ENCODE measurements at places on chromosomes 7 and 10.
A peak's percentile ranks its signal among the peaks of the same experiment; 100 is the strongest.

- no peak for DNase-seq
These were observed 3.4 kb downstream of the TCF7L2 start for GRCh38 chr10:112953174-112954159.

- no peak for DNase-seq
These were observed 7.4 kb downstream of the PPRC1 start for GRCh38 chr10:102140218-102140617.

DNA sequence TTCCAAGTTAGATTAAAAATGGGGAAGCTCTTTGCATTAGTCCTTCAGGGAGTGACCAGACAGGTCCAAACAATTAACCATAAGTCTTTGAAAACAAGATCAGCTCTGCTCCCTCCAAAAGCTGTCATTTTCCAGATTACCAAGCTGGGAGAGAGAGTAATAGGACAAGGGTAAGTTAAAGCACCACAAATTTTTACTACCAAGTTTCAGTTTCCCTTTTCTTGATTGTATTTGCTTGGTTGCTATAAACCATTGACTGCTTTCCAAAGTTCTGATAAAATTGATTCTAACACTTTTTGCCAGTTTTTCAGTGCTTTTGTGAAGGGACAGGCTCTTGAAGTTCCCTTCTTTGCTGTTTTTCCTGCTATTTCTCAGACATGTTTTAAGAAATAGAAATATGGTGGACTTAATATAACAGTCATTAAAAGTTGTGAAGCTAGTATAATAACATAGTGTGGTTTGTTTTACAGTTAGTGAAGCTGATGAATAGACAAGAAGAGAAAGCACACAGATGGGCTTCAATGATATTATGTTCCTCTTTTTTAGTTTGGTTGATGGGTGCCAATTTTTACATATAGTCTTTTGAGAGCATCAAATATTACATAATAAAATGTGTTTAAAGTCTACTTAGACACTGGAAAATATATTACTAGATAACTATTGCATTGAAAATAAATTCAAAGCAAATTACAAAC is 40.0 kb upstream of the ZNF365 start:
- no peak for DNase-seq

DNA sequence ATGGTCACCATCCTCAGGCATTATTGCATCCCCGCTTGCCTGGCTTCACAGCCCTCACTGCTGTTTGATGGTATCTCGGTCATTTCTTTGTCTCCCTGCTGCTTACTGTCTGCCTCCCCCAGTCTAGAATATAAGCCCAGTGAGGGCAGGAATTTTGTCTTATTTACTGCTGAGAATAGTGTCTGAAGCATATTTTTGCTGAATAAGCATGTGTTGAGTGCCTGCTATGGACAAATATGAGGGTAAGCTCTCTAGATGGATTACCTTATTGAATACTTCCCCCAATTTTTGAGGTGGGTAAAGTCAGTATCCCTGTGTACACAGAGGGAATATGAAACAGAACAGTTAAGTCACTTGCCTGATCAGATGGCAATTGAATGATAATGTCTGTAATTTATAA is 36.5 kb upstream of the CABCOCO1 start:
- DNase-seq, result no peak

DNA sequence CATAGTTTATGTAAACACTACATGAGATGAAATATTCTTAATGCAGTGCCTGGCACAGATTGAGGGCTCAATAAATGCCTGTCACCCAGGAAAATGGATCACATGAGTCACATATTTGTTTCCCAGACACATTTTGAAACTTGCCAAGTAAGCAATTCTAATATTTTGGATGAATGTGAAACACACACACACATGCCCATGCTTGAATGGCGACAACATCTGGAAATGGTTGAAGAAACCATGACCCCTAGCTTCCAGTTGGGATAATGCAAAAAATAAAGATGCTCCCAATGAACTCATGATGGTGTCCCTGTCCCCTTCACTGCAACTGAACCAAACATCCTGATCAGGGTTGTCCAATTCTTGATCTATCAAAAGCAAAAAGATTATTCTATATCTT is 797.3 kb downstream of the XPNPEP1 start:
- no peak for DNase-seq

DNA sequence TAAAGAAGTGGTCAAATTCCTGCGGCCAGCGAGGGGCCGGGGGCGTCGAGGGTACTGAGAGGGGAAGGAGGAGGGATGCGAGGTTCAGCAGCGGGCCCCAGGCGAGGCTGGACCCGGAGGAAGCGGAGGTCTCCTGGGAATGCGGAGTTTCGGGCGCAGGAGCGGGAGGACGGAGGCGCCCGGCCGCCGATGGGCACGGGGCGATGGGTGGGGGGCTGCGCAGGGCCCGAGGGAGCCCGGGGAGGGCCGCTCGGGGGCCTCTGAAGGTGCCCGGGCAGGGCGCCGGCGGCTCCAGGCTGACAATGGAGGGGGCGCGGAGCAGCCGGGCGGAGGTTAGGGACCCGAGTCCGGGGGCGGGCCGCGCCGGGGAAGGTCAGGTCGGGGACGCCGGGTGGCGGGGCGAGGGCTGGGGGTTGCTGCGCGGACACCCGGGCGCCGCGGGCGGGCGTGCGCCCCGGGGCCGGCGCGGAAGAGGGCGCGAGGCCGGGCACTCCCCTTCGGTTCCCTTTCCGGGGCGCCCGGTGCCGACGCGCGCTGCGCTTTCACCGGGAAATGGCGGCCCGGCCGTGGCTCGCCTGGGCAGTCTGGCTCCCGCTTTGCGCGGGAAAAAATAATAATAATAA is 683 bp downstream of the MACROH2A2 start:
- DNase-seq, result no peak

DNA sequence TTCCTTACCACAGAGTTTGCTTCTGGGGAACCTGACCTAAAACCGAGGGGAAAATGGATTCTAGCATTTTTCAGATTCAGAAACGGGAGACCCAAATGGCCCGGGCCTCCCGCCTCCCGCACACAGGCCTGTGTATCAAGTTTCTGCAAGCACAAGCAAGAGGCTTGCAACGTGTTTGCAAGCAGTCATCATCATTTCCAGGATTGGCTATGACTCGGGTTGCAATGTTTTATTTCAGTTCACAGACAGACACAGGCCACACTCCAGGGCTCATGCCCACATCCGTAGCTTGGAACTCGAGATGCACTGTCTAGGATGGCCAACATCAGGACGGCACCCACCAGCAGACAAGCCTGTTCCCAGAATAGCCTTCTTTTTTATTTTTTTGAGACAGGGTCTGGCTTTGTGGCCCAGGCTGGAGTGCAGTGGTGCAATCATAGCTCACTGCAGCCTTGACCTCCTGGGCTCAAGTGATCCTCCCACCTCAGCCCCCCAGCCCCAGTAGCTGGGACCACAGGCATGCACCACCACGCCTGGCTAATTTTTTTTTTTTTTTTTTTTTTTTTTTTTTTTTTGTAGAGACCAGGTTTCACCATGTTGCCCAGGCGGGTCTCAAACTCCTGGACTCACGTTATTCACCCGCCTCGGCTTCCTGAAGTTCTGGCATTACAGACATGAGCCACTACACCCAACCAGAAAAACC is 68.1 kb upstream of the FOXK1 start:
- no peak for DNase-seq

GRCh38 chr7:11552676-11553296 is 279.2 kb downstream of the THSD7A start:
- no peak for DNase-seq

GRCh38 chr7:100875356-100875751 is 451 bp downstream of the SRRT start:
- DNase-seq, result no peak

GRCh38 chr10:62433181-62433692 is 59.1 kb downstream of the ZNF365 start:
- DNase-seq, result peak; percentile 83

- no peak for DNase-seq
These were observed 43.2 kb upstream of the USP6NL start for GRCh38 chr10:11654659-11655058.

- DNase-seq, result peak; percentile 57
These were observed 352.2 kb downstream of the TFEC start for GRCh38 chr7:115678086-115678982.

DNA sequence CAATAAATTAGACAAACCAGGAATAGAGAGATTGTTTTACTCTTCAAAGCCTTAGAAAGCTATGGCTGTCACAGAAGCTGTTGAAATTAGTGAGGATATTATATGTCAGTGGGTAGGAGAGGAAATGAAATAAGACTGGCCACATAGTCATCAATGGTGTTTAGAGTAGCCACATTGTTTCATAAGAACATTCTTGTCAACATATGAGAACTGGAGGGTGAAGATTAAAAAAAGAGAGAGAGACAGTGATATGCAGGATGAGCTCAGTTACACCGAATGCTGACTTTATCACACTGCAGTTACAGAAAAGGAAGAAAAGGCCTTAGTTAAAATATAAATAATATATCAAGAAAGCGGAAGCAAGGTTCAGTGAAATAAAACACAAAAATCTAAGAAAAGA is 412.0 kb downstream of the CNTNAP2 start:
- DNase-seq, result no peak

GRCh38 chr10:16271571-16271970 is 165.2 kb upstream of the PTER start:
- DNase-seq, result no peak

- no peak for DNase-seq
These were observed 15.9 kb downstream of the UBN2 start for GRCh38 chr7:139246905-139247304.

GRCh38 chr10:87605628-87606251 is 53.9 kb upstream of the PAPSS2 start:
- no peak for DNase-seq

DNA sequence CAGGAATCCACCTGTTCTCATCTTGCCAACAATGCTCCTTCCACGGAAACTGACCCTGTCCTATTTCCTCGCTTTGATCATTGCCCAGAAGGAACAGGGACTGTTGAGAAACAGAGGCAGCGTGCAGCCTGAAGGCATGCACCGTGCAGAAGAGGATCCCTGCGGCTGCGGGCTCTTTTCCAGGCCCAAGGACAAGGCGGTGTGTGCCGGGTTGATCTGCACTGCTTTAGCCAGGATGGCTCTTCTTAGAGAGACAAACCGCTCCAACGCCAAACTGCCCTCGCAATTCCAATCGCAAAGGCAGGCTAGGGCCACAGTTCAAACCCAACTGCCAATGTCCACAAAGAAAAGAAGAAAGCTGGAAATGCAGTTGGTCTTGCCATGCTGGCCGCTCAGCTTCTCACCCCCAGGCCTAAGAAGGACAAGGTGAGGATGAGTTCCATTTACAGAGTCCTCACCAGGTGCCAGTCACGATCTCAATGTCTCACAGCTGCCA is 26.5 kb downstream of the BRI3 start:
- no peak for DNase-seq

- no peak for DNase-seq
These were observed 50.4 kb downstream of the CCNY start for GRCh38 chr10:35386594-35387174.

DNA sequence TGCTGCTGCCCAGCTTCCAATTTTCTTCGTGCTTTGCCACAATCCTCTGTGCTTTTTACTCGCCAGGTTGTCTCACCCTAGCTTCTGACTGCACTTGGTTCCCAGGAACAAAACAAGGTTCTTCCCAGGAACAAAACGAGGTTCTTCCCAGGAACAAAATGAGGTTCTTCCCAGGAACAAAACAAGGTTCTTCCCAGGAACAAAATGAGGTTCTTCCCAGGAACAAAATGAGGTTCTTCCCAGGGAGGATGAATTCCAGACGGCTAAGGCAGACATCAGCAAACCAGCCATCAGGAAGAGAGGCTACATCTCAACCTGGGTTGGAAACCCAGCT is 41.9 kb downstream of the TNS3 start:
- DNase-seq, result no peak

DNA sequence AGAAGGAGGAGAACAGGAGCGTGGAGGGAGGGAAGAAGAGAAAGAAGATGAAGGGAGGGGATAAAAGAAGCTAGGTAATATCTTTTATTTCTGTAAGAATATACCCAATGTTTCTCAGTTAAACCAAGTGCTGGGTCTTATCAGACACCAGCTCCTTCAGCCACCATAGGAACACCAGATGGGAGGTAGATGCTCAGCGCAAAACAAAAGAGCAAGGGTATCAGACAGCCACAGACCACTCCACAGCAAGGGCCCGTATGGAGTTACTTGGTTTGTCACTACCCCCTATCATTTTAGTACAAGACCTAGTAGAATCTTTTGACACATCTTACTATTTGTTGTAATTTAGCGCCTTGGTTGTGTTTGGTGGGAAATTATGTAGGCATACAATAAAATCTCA is 65.9 kb upstream of the FAM133B start:
- no peak for DNase-seq

DNA sequence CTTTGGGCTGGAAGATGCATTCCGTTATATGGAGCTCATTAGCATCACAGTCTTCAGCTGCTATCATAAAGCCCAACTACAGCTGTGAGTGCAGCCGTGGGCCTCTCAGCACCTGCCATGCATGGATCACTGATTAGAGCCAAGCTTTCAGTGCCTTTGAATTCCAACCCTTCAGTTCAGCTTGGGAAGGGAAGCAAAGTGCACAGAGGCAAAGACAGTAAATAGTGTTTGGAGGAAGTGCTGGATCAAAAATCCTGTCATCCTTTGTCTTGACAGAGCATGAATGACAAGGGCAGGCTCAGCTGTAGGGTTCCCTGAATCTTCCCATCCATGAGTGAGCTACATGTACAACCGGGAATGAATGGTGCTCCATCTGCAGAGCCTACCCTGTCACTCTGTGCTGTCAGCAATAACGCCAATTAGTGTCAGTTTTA is 153.7 kb downstream of the DNAJB9 start:
- no peak for DNase-seq

DNA sequence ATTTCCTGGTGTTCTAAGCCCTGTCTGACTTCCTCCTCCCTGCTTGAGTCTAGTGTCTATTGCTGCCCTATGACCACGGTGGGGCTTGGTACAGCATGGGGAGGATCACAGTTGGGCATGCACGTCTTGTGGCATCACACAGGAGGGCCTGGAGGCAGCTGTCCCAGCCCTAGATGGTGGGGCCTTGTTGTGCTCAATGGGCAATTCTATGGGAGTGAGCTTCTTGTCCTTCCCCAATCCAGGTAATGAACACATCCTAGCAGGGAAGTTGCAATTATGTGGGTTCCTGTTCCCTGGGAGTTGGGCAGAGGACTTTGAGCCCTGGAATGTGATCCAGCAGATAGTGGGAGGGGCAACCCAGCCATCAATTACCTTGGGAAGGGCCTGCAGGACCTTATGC is 10.8 kb upstream of the FAM3C start:
- DNase-seq, result no peak

Data from amniotic stem cell (primary cell).